Stimulated activated naive B cell treated with anti-CD40 and anti-IgM and Interleukin-4, amounts not matched to agents 10 μg/mL and 1 μg/mL and 100 μg/mL, for 72 hours (primary cell): ENCODE measurements at places on chromosomes 7 and 10.

DNA sequence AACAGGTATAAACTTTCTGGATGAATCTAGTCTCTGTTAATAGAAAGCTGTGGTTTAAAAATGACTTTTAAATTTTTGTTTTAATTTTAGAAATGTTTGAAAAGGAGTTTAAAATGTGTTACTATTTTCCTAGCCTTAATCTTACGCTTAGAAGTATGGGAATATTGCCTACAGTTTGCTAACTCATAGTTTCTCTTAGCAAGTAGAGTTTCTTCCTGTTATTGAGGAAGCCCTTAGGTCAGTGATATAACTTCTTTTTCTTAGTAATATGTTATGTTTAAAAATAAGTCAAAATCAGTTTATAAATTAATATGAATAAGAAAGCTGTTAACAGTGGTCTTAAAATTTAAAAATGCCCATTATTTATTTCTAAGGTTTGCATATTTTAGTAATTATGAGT, 3.1 kb downstream of the STARD3NL start:
- no peak for DNase-seq
- no peaks in the 10 kb centered on the region for H3K27me3 ChIP-seq
- peaks cover 8% of the 10 kb centered on the region for H3K36me3 ChIP-seq
- H3K27ac ChIP-seq, result no peak overlapping the region
- no peak overlapping the region for H3K4me3 ChIP-seq
- peaks cover 27% of the 10 kb centered on the region for H3K4me1 ChIP-seq

- H3K36me3 ChIP-seq, result no peaks in the 10 kb centered on the region
- H3K4me3 ChIP-seq, result no peak overlapping the region
- H3K27ac ChIP-seq, result no peak overlapping the region
- no peak for DNase-seq
These were observed 215.9 kb downstream of the CRPPA start for GRCh38 chr7:16205466-16205865.

DNA sequence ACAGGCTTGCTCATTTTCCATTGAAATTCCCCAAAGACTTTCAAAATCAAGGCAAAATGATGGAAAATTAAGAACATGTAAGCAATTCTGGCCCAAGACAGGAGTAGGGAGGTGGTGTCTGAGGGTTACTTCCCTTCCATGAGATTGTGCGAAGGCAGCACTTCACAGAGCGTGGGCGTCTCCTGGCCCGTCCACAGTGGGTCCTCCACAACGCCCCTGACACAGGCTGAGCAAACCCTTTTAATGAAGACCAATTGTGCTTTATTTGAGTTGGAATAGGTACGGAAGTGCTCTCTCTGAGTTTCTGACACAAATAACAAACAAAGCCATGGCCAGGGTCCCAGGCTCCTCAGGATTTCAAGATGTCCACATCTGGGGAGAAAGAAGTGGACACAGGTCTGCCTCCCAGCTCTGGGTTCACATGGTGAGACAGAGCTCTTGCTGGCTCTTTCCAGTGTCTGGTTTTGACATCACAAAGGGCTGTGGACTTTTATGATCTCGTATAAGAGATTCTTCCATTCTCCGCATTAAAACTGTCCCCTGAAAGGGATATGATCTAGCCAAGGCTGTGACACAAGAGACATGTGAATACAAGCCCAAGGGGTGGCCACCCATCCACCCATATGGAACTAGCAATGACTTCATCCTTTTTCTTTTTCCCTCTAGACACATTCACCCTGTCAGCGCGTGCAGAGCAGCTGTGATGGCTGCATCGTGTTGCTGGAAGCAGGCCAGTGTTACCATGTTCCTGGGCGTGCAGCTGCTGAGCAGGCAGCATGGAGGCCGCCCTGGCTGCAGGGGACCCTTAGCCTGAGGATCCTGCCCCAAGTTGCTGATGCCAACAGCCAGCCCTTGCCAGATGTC, 145.6 kb downstream of the ADAM12 start:
- peaks cover 9% of the 10 kb centered on the region for H3K27me3 ChIP-seq
- H3K36me3 ChIP-seq, result no peaks in the 10 kb centered on the region
- no peak overlapping the region for H3K4me3 ChIP-seq
- H3K4me1 ChIP-seq, result no peaks in the 10 kb centered on the region
- no peak overlapping the region for H3K27ac ChIP-seq
- DNase-seq, result no peak

DNA sequence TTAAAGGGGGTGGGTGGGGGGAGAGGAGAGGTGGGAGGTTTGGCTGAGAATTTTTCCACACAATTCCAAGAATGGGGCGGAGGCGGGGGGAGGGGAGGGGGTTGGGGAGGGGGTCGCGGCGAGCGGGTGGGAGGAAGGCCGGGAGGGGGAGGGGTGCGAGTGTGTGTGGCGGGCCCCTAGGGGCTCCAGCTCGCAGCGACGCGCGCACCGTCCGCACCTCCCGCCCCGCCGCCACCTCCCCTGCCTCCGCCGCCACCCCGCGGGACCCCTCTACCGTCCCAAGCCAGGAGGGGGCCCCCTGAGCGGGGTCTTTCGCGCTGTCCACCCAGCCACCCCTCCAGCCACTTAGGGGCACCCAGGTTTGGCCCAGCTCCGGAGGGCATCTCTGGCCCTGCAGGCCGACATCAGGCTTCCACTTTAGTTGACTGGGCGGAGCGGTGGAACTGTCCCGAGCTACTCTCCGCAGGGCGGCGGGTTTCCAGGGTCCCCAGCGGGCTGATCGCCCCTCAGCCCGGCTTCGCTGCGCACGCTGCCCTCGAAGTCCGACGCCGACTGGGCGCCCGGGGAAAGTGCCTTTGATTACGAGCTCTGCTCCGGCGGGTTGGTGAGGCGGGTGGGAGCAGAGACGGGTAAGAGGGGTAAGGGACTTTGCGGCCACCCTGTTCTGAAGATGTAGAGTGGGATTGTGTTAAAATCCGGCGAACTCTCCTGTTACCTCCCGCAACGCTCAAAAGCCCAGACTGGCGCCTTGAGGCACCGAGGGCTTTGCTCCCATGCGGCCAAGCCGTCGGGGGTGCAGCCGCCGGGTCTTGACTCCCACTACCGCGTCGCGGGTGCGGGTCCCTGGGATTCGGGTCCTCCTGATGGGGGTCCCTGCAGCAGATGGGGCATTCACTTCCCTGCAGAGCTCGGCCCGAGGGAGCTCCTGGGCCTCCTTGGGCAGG, 1.8 kb upstream of the VAX1 start:
- H3K27me3 ChIP-seq, result peaks cover 63% of the 10 kb centered on the region
- peaks cover 13% of the 10 kb centered on the region for H3K36me3 ChIP-seq
- peak overlapping the region; percentile 31 for H3K27ac ChIP-seq
- DNase-seq, result no peak

DNA sequence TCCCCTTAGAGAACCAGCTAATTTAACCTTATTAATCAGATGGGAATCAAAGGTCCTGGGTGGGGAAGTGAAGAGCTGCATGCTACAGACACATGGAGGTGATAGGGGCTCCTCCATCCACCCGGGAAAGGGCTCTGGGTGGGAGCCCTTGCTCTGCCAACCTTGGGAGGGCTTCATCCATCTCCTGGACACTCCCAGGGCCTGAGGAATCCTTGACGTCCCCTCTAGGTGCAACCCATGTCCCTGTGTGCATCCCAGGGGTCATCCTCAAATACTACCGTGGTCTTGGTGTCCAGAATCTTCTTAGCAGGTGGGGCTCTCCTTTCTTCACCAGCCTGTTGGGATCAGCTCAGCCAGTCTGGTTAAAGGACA, 55.4 kb upstream of the IGFBP3 start:
- H3K27ac ChIP-seq, result no peak overlapping the region
- H3K4me3 ChIP-seq, result no peak overlapping the region
- H3K27me3 ChIP-seq, result peaks cover 25% of the 10 kb centered on the region
- no peak for DNase-seq
- H3K4me1 ChIP-seq, result no peaks in the 10 kb centered on the region

DNA sequence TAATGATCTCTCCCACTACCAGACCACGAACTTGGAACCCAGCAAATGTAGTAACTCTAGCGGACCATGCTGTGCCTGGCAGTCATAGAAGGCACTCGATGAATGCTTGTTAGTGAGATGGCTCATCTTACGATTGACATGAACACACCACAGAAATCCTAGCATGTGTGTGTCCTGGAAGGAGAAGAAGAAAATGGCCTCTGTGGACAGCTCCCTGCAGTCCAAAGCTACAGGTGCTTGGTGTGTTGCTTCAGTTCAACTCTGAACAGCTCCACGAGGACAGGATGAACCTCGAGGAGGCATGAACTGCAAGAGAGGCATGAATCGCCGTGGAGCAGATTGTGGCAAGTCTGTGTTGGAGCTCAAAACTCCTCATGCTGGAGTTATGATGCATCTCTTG, 93.5 kb downstream of the KLF6 start:
- no peak for DNase-seq
- no peaks in the 10 kb centered on the region for H3K36me3 ChIP-seq
- no peak overlapping the region for H3K4me3 ChIP-seq
- H3K4me1 ChIP-seq, result no peaks in the 10 kb centered on the region
- no peak overlapping the region for H3K27ac ChIP-seq

DNA sequence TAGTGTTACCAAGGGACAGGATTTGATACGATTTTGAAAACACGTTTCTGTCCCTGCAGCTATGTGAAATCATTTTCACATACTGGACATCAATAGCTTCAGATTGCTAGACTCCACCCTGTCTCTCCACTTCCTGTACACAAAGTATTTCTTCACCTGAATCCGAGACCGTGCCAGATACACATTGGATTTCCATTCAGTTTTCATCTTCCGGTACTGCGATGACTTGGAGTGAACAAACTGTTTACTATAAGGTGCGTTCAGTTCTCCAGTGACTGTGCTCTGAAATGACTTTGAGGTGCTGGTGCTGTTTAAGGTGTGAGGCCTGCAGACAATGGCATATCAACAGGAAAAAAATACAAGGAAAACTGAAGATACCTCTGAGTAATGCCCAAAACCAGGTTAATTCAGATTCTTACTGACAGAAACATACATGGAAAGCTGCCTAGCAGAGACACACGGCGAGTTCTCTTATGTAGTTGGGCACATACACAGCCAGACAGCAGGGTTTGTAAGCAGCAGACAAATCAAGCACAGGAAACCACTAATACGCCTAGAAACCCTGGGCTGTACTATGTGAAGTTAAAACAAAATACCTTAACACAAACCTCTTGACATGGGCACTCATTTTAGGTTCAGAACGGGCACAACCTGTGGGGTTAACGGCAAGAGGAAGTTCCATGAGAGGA, 119.2 kb downstream of the GALNT11 start:
- H3K36me3 ChIP-seq, result peaks cover 62% of the 10 kb centered on the region
- DNase-seq, result no peak
- peak overlapping the region; percentile 42 for H3K27ac ChIP-seq
- no peaks in the 10 kb centered on the region for H3K27me3 ChIP-seq
- no peaks in the 10 kb centered on the region for H3K4me1 ChIP-seq
- no peak overlapping the region for H3K4me3 ChIP-seq

DNA sequence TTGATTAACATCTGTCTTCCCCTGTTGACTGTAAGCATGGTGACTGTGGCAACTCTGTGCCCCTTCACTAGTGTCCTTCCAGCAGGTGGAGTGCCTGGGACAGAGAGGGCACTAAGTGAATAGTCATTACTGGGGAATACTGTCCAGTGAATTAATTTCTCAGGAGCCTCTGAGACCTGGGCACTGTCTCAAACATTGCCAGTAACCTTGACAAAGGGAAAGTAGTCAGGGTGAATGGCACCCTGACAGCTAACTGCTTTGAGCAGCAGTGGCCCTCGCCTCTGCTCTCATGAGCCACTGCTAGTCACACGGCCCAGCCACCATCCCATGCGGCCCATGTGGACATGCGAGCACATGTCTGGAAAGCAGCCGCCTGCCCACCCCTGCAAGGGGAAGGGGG, 13.1 kb upstream of the GRB10 start:
- H3K27me3 ChIP-seq, result peaks cover 48% of the 10 kb centered on the region
- H3K36me3 ChIP-seq, result no peaks in the 10 kb centered on the region

GRCh38 chr10:92829042-92829785, 19.1 kb upstream of the EXOC6 start:
- H3K4me1 ChIP-seq, result peaks cover 27% of the 10 kb centered on the region
- no peaks in the 10 kb centered on the region for H3K36me3 ChIP-seq
- H3K27ac ChIP-seq, result no peak overlapping the region

DNA sequence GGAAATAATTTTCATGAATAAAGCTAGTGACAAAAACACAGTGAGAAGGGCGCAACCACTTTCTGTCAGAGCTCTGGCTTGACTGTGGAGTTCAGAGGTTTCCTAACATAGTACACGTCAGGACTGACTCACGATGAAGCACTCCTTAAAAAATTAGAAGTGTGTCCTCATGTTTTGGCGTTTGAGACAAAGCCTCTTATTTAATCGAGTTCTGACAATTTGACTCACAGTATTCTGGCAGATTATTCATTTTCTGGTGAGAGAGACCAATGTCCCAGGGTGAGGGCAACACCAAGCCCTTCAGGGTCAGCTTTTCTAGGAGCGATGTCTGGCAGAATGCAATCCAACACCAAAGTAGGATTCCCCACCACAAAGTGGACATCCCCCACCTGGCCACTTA, 108.7 kb downstream of the DIP2C start:
- no peaks in the 10 kb centered on the region for H3K4me1 ChIP-seq
- H3K27ac ChIP-seq, result no peak overlapping the region
- no peak overlapping the region for H3K4me3 ChIP-seq
- H3K36me3 ChIP-seq, result peaks cover 5% of the 10 kb centered on the region
- H3K27me3 ChIP-seq, result peaks cover 20% of the 10 kb centered on the region
- DNase-seq, result no peak

DNA sequence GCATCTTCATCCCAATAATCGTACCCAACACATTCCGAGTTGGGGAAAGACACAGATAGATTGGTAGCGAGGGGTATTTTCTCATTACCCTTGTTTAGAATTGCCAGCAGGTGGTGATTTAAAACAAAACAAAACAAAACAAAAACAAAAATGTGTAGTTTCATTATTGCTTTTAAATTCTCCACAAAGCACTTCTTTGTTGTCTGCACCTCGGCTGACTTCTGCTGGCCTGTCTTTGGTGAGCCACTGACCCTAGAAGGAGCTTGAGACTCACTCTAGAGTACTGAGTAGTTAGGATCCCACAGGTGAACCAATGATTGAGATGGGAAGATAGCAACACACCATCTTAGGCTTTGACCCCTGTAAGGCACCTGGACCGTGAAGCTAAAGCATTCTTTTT, 105.4 kb upstream of the BET1 start:
- no peaks in the 10 kb centered on the region for H3K36me3 ChIP-seq
- H3K4me1 ChIP-seq, result no peaks in the 10 kb centered on the region
- H3K4me3 ChIP-seq, result no peak overlapping the region
- H3K27me3 ChIP-seq, result no peaks in the 10 kb centered on the region
- no peak overlapping the region for H3K27ac ChIP-seq

- H3K4me1 ChIP-seq, result no peaks in the 10 kb centered on the region
- no peaks in the 10 kb centered on the region for H3K27me3 ChIP-seq
- DNase-seq, result no peak
- H3K4me3 ChIP-seq, result no peak overlapping the region
- H3K36me3 ChIP-seq, result no peaks in the 10 kb centered on the region
- no peak overlapping the region for H3K27ac ChIP-seq
These were observed 376.2 kb upstream of the SEMA3C start for GRCh38 chr7:81294897-81295515.
